ENCODE measurements at places on chromosomes 16 and 17. TPM values are rescaled to one million over a fixed set of nuclear protein-coding genes. Genes with fewer than 3 reads are reported as not detected.

CCL5 gene
- not detected for total RNA-seq

KCTD19 gene
- total RNA-seq = not detected

CFAP97D1 gene
- total RNA-seq = not detected

GAST gene
- total RNA-seq = not detected

KREMEN2 gene
- total RNA-seq = 8.5 TPM

IL34 gene
- not detected for total RNA-seq

ATP2C2 gene
- total RNA-seq = not detected

SCGB1C2 gene
- total RNA-seq = not detected

SPNS2 gene
- not detected for total RNA-seq

KCNJ18 gene
- total RNA-seq = not detected

SLC9A5 gene
- total RNA-seq = 6.1 TPM

MKS1 gene
- total RNA-seq = 20.8 TPM

C17orf78 gene
- not detected for total RNA-seq

EME2 gene
- total RNA-seq = 27.2 TPM

TGFB1I1 gene
- not detected for total RNA-seq

SPATA20 gene
- total RNA-seq = 76.8 TPM

PLLP gene
- not detected for total RNA-seq
